ENCODE measurements at places on chromosomes 6 and 20. TPM values are rescaled to one million over a fixed set of nuclear protein-coding genes. Genes with fewer than 3 reads are reported as not detected.

The FAM217A gene
- polyA plus RNA-seq: 0.11 TPM

The STMND1 gene
- polyA plus RNA-seq: 0.15 TPM

The MYO6 gene
- 22.6 TPM for polyA plus RNA-seq

The TRIM10 gene
- polyA plus RNA-seq: not detected

The SLC35D3 gene
- polyA plus RNA-seq: not detected

The RRAGD gene
- 3.9 TPM for polyA plus RNA-seq

- DNase-seq: no peak
- H3K27me3 ChIP-seq: peaks cover 1% of the 10 kb centered on the region
- no peaks in the 10 kb centered on the region for H3K4me1 ChIP-seq
- H3K36me3 ChIP-seq: no peaks in the 10 kb centered on the region
- no peak overlapping the region for H3K4me3 ChIP-seq
Measured at GRCh38 chr20:36162272-36162966, 7.9 kb downstream of the EPB41L1 start.

GRCh38 chr6:138541823-138542481, 42.7 kb upstream of the NHSL1 start:
- no peak for DNase-seq
- no peak overlapping the region for H3K27ac ChIP-seq
- H3K27me3 ChIP-seq: no peaks in the 10 kb centered on the region
- no peaks in the 10 kb centered on the region for H3K36me3 ChIP-seq
- no peak overlapping the region for H3K4me3 ChIP-seq
- H3K4me1 ChIP-seq: no peaks in the 10 kb centered on the region

- no peaks in the 10 kb centered on the region for H3K4me1 ChIP-seq
- no peak for DNase-seq
Measured at GRCh38 chr20:58142843-58143185, 85.6 kb downstream of the ANKRD60 start.

GRCh38 chr20:8315639-8316573, 183.8 kb downstream of the PLCB1 start:
- H3K36me3 ChIP-seq: no peaks in the 10 kb centered on the region
- no peak overlapping the region for H3K4me3 ChIP-seq
- H3K27me3 ChIP-seq: no peaks in the 10 kb centered on the region
- no peak for DNase-seq
- no peak overlapping the region for H3K27ac ChIP-seq
- H3K4me1 ChIP-seq: no peaks in the 10 kb centered on the region

GRCh38 chr20:37319151-37319671, 26.7 kb upstream of the SRC start:
- DNase-seq: no peak
- peaks cover 11% of the 10 kb centered on the region for H3K36me3 ChIP-seq
- H3K27ac ChIP-seq: no peak overlapping the region
- H3K4me1 ChIP-seq: peaks cover 28% of the 10 kb centered on the region

DNA sequence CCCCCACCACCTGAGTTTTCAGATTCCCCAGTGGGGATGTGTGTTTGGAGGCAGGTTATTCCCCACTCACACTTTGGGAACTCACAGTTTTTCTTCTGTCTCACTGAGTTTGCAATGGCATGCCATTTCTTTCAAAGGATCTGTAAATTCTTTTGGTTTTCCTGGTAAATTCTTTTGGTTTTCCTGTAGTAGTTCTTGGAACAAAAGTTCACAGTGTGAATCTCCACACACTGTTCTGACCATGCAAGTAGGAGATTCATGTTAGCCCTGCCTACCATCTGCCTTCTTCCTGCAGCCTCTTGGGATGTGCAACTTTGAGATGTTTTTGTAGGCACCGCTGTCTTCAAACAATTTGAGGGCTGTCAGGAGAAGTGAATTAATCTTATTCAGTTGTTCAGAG, 165.6 kb upstream of the OGFRL1 start:
- no peaks in the 10 kb centered on the region for H3K36me3 ChIP-seq
- H3K4me3 ChIP-seq: no peak overlapping the region
